ENCODE measurements at places on chromosomes 6 and 20.

DNA sequence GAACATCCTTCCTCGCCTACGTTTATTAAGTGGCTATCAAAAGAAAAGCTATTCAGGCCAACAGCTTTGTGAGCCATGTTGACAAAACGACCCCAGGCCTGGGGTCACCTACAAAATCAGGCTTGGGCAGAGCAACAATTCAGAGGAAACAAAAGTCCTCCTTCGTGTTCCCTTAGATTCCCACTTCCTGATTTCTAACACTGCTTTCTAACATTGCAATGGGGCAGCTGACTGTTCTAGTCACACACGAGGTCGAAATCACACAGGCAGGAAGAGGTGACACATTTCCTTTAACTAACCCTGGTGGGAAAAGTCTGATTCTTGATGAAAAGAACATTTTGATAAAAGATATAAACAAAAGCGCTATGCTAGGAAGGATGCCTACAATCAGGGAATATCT, 31.9 kb downstream of the WDR27 start:
- DNase-seq, result no peak

DNA sequence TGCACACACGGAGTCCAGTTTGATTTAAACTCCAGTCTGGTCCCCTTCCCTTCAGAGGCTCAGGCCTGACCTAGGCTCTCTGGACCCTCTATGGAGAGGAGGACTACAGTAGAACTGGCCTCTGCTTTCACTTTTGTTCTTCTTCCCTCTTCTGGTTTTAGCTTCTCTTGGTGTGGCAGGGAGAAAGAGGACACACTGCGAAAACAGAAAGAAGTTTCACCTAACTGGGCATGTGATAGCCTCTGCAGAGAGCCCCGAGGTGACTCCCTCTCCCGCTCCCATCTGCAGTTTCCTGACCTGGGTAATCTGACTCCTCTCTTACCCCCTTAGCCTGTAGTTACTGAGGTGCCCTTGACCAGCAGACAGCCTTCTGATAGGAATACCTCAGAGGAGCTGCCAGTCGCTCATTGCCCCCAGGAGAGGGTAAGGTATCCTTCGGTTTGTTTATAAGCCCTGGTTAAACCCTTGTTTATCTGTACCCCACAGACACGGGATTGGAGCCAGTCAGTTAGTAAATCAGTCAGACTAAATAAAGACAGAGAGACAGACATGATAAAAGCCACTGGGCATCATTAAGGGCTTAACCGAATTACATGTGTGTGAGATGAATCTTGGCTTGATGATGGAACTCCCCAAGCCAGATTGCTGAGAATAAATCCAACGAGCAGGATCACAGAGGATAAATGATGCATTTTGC, 12.0 kb upstream of the DTNBP1 start:
- DNase-seq, result no peak

DNA sequence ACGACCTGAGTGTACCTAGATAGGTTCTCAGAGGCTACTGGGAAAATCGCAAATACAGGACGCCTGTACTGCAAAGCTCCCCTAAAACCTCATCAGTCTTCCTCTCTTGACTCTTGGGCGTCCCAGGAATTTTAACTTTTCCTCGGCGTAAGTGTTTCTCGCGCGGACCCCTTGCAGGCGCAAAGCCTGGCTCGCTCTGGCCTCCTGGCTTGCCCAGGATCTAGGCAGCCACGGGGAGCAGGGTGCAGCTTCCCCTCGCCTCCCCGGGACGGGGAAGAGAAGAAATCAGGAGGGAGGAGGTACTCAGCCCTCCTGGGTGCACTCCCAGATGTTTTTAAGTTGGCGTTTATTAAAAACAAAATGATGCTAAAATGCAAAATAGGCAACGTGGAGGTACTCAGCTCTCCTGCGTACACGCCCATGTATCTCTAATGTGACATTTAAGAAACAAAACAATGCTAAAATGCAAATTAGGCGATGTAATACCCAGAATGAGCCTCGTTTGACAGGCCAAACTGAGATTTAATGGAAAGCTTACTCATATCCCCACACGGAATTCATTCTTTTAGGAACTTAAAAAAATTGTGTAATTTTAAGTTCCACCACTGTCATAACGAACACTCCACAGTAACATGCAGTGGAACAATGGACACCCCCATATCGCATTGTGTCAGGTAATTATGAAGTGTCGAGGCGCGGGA, 1.6 kb upstream of the SOBP start:
- no peak for DNase-seq

GRCh38 chr6:134172706-134173365, 120.4 kb upstream of the SLC2A12 start:
- DNase-seq, result no peak

GRCh38 chr20:54680872-54681619, 205.7 kb downstream of the DOK5 start:
- peak; percentile 3 for DNase-seq

- no peak for DNase-seq
Measured at GRCh38 chr6:103081876-103082630, 1688.5 kb downstream of the GRIK2 start.

DNA sequence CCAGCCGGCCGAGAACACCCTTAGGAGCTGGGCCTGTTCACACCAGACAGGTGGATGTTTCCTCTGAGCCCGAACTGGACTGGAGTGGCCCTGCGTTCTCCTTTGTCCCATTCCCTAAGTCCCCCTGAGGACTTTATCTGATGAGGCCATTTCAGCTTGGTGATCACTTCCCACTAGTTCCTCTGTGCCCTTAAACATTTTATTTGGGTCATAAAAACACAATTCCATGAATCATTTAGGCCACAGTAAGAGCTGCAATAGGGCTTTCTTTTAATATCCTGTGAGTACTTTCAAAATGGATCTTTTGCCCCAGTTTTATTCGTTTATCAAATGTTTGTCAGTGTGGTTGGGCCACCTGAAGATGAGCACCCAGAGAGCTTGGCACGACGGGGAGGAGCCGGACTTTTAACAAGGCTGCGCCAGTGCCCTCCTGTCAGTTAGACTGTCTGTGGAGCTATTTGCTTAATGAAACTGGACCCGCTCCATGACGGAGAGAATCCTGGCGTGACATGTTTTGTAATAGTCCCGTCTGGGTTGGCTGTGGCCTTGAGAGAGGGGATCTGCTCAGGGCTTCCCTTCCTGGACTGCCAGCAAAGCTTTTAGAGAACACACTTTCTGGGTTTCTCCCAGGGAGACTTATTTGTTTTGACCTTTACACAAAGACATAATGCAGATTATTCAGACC, 53.5 kb downstream of the ZDHHC14 start:
- no peak for DNase-seq
